ENCODE measurements at places on chromosomes 5 and 9.

- no peak for DNase-seq
Observed at GRCh38 chr5:150108711-150109514, 22.6 kb upstream of the CSF1R start.

GRCh38 chr5:116453988-116454411 lies 120.6 kb downstream of the SEMA6A start:
- DNase-seq, result no peak

DNA sequence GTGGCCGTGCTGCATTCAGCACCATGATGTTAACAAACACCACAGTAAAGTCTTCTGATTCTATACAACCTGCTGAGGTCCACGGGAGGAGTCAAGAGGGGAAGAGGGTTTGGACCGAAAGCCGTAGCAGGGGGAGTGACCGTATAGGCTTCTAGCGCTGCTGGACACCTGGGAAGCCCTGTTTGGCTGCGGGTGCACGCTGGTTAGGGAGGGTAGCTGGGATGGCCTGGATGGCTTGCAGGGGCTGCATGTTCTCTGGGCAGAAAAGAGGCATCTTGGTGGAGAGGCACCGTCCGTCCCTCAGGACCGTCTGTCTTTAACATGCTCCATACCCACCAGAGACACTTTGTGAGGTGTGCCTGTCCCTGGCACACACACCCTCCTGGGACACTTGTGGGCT lies 251.0 kb upstream of the IRX1 start:
- DNase-seq, result no peak

DNA sequence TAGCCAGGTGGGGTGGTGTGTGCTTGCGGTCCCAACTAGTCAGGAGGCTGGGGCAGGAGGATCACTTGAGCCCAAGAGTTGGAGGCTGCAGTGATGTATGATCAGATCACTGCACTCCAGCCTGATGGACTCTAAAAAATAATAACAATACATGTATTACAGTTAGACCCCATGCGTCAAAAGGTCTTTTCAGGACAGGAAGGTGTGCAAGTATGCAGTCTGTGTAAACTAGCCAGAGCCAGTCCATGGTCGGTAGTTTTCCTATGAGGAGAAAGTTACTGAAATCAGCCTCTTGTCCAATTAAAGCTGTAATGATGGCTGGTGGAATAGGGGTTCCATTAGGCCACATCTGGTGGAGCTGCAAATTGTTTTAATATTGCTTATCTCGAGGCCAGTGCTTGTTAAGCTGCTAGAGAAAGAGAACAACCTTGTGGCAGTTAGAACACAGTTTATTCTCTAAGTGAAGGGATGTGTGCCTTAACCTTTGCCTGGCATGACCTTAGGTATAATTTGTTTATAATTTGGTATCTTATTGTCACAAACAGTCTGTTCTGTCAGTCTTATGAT lies 1.5 kb upstream of the STOM start:
- DNase-seq, result no peak

DNA sequence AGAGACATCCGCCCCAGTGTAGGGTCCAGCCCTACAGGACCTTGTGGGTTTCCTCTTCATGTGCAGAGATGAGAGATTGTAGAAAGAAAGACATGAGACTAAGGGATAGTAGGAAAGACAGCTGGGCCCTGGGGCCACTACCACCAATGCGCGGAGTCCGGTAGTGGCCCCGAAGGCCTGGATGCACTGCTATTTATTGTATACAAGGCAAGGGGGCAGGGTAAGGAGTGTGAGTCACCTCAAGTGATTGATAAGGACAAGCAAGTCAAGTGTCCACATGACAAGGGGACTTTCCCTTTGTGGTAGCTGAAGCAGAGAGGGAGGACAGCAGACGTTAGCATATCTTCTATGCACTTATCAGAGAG lies 6.2 kb upstream of the TMEM141 start:
- no peak for DNase-seq

DNA sequence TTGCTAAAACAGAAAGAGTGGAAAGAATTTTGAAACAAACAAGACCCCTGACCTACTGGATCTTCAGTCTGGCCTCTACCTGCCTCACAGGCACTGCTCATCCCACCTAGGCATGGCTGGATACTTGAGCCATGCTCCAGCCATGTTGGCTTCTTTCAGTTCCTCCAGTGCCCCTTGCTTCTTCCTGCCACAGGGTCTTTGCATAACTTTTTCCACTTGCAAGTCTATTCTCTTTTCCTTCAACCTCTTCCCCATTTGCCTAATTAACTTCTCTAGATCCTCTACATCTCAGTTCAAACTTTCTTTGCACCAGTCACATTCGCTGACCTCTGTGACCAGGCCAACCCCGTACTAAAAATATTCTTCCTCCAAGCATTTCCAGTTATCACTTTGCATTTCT lies 50.4 kb downstream of the STARD4 start:
- DNase-seq, result no peak

DNA sequence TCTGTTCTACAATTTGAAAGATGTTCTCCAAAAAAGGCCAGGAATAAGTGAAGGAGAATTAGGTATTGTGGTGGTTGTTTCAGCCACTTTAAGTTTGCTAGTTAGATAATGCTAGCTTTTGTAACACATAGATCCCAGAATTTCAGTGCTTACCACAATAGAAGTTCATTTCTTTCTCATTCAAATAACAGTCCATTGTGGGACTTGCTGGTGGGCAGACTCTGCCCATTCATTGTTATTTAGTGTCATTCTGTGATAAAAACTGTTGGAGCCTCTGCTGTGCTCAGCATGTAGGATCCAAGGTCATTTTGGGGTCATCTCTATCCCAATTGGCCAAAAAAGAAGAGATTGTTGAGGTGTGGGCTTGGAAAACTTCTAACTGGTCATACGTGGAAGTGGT lies 106.8 kb downstream of the CCDC192 start:
- DNase-seq, result no peak

DNA sequence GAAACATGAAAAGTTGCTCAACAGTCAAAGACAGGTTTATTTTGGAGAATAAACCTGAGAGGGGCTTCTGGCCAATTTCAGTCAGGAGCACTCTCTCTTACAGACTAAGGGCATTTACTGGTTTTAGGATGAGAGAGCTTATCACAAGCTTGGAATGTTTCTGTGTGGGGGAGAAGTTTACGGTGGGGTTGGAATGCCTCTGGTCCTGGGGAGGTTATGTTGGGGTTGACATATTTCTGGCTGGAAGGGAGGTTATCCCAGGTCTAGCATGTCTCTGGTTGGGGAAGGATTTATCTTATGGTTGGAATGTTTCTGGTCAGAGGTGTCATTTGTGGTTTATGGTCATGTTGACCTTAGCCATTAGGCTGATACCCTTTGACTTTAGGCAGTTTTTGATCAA lies 1867.3 kb downstream of the EFNA5 start:
- no peak for DNase-seq

GRCh38 chr5:143781993-143782520 lies 29.9 kb upstream of the HMHB1 start:
- DNase-seq, result no peak

DNA sequence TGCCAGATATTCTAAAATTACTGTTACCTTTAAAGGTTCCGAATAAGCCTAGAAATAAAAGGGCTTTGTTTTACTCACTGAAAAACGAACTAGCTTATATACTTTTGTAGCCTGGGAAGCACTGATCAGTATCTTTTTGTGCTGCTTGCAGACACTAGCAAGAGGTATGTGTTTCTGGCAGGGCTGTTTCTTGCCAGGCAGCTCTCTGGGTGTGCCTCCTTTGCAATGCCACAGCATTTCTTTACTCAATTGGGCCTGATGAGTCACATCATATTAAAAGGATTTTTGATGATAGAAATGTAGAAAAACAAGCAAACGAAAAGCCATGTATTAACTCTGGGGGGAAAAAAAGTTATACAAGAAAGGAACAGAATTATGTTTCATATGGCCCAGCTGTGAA lies 35.6 kb downstream of the CD180 start:
- no peak for DNase-seq

GRCh38 chr9:111148052-111149017 lies 110.1 kb upstream of the LPAR1 start:
- no peak for DNase-seq

GRCh38 chr5:67878933-67879332 lies 336.6 kb upstream of the PIK3R1 start:
- DNase-seq, result no peak

- peak; percentile 39 for DNase-seq
Observed at GRCh38 chr5:127228540-127229184, 61.9 kb upstream of the MEGF10 start.

- no peak for DNase-seq
Observed at GRCh38 chr5:58239731-58240130, 220.2 kb downstream of the PLK2 start.

DNA sequence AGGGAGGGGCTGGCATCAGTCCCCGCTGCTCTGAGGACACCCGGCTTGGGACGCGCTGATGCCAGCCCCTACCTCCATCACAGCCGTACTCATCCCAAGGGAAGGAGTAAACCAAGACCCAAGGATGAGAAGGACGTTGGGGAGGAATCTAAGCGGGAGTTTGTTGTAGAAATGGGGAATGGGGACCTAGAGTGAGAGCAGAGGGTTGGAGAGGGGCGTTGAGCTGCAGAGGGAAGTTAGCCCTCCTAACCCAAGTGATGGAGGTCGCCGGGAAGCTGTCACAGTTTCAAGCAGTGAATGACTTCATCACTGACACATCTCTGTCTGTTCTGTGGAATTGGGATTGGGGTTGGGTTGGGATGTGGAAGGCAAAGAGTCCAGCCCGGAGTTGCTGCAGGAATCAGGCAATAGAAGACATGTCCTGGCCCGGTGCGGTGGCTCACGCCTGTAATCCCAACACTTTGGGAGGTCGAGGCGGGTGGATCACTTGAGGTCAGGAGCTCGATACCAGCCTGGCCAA lies 759 bp upstream of the SUSD1 start:
- DNase-seq, result no peak

GRCh38 chr5:179536676-179537075 lies 13.7 kb upstream of the RUFY1 start:
- no peak for DNase-seq

DNA sequence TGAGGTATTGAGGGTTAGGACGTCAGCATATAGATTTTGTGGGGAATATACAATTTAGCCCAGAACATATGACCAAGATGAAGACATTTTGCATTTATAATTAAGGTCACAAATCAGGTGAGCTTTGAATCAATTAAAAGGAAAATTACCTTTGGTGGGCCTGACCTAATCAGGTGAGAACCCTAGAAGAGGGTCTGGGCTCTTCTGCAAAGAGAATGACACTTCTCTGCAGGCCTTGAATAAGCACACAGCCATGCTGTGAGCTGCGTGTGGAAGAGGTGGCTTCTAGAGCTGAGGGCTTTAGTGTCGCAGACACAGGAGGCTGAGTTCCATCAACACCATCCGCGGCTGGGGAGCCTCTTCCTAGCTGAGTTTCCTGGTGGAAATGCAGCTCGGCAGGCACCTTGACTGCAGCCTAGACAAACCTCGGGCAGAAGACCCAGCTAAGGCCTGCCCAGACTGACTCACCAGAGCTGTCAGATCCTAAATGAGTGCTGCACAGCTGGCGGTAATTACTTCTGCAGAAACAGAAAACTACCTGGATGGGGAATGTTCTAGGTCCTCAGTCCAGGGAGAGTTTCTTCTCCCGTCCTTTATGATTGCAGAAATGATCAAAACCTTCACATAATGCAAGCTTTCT lies 287.5 kb upstream of the IRX1 start:
- DNase-seq, result no peak

DNA sequence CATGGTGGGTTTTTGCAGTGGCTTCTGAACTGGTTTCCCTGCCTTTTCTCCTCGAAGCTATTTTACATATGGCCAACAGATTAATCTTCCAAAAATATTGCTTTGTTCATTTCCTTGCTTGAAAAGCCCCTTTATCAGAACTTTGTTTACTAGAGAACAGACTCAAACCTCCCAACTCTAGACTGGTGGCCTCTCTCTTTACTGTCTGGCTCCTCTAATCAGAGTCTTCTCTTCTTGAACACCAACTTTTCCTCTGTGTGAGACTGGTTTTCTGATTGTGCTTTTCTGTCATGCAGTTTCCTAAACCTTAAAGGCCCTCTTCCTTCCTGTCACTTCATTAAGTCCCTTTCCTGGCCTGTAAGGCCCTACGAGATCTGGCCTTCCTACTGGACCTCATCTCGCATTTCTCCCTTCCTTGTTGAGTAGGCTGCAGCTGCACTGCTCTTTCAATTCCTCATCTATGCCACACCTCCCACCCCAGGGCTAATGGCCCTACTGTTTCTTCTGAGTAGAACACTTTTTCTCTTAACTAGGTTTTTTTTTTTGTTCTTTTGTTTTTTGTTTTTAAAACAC lies 5.7 kb downstream of the C9orf43 start:
- no peak for DNase-seq

DNA sequence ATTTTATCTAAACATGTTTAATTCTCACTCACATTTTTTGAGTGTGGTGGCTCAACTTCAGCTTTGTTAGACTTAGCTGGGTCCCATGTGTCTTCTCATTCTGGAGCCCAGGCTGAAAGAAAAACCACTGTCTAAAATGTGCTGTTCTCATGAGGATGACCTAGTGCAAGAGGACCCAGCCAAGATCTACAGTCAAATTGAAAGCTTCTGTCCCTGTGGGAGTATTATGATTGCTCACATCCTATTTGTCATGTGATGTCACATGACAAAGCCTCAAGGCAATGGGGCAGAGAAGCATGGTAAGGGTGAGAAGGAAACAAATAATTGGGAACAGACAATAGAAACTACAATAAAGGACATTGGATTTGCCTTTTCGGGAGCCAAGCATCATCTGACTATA lies 113.4 kb upstream of the ASTN2 start:
- DNase-seq, result peak; percentile 50

GRCh38 chr5:64746446-64746845 lies 22.0 kb downstream of the SREK1IP1 start:
- no peak for DNase-seq

GRCh38 chr9:37455884-37456647 lies 9.2 kb downstream of the ZBTB5 start:
- DNase-seq, result no peak

DNA sequence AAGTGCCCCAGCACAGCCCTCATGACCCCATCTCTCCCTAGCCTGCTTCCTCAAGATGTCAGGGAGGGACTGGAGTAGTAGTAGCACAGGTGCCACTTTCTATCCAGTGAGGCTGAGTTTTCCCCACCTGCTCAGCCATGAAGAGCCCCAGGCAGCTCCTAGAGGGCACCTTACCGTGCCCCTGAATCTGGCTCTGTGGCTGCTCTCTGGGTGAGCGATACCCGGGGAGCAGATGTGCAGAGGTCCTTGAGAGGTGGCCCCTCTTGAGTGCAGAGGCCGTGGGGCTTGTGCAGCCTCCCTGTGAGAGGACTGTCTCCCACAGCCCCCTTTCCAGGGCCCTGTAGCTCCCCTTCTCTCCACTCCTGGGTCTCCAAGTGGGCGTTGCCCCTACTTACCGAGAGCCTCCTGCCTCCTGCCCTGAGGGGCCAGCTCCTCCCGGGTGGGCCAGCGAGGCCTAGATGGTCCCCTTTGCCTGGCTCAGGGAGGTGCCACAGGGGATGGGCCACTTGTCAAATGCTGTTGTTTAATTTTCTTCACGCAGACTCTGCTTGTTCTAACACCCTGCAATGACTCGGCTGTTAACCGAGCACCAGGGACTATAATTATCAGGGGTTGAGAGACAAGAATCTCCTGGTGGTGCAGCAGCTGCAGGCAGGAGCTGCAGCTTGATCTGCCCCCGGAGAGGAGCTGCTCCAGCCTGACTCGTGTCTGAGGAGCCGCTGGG lies 29.6 kb upstream of the PITX1 start:
- DNase-seq, result no peak

Measured in NCI-H2029 treated with DMSO at 0.1 percent for 48 hours (cell line).